ENCODE measurements at places on chromosomes 5 and 9.

DNA sequence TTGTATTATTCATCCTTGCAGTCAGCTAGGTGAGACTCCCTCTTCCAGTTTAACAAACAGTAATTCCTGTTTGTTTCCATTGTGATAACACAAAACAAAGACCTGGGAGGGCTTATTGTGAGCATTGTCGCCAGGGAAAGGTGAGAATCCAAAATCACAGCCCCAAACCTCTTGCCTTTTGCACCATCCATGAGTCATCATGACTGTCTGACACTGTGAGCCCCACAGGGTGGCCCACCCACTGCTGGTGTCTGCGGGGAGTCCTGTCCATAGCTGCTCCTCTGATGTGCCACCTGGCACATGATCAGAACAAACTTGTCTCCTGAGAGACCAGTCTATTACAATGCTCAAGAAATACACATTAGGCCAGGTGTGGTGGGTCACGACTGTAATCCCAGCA lies 33.7 kb upstream of the S1PR3 start:
- no peak for DNase-seq

- no peak for DNase-seq
Observed at GRCh38 chr5:139385061-139386049, 2.3 kb upstream of the SLC23A1 start.

- DNase-seq, result no peak
Observed at GRCh38 chr9:94553029-94553938, 1.6 kb upstream of the PCAT7 start.

DNA sequence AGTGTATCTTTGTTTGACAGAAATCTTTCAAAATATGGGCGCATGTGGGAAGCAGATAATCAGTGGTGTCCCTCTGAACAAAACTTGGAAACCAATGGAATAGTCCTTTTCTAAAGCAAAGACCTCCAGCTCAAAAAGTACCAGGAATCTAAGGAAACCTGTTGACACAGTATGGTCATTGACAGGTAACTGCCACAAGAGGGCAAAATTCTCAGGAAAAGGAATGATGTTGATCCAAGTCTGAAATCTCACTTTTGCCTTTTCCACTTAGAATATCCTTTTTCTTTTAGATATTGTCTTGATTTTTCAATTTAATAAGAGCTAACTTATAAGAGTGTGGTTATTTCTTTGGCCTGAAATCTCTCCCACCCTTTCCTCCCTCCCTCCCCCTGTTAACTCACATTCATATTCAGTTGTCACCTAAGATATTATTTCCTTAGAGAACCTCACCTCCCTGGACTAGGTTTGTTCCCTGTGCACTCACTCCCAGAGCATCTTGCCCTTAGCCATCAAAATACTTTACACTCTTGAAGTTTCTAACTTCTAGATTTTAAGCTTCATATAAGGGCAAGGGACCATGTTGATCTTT lies 59.0 kb upstream of the BARX1 start:
- peak; percentile 45 for DNase-seq

- no peak for DNase-seq
Observed at GRCh38 chr9:106945727-106946660, 83.0 kb downstream of the ZNF462 start.

- DNase-seq, result no peak
Observed at GRCh38 chr9:129309041-129309430, 131.0 kb upstream of the IER5L start.

- DNase-seq, result no peak
Observed at GRCh38 chr9:134944351-134944802, 26.7 kb upstream of the FCN1 start.

DNA sequence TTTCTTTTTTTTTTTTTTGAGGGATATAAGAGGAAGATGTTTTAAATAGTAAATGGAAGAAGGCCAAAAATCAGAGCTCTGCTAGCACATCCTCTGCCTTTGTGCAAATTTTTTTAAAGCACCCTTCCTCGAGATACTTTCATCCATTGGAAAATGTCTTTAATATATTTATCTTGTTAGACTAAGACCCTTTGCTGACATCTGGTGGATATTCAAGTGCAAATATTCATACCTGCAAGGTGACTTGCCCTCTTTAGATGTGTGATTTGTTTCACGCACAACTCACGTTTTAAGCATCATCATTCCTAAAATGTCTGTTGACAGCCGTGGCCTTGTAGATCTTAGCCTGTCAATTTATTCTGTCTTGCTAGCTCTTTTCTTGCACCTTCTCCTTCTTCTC lies 258.5 kb downstream of the AGTPBP1 start:
- DNase-seq, result peak; percentile 21

DNA sequence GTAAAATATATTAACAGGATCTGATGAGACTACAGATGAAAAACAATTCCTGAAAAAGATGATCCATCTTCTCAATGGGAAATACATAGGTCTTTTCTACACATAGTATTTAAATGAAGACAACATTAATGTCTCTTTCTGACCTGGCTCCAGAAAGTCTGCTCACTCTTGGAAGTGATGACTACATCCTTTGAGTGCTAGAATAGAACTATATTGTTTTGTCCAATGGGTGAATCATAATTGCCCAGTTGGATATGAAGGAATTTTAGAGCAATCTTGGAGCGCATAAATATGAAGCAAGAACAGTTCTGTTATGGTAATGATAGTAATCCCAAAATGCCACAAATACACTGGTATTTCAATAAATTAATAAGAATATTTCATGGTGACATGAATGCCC lies 322.1 kb downstream of the DEPDC1B start:
- DNase-seq, result no peak

DNA sequence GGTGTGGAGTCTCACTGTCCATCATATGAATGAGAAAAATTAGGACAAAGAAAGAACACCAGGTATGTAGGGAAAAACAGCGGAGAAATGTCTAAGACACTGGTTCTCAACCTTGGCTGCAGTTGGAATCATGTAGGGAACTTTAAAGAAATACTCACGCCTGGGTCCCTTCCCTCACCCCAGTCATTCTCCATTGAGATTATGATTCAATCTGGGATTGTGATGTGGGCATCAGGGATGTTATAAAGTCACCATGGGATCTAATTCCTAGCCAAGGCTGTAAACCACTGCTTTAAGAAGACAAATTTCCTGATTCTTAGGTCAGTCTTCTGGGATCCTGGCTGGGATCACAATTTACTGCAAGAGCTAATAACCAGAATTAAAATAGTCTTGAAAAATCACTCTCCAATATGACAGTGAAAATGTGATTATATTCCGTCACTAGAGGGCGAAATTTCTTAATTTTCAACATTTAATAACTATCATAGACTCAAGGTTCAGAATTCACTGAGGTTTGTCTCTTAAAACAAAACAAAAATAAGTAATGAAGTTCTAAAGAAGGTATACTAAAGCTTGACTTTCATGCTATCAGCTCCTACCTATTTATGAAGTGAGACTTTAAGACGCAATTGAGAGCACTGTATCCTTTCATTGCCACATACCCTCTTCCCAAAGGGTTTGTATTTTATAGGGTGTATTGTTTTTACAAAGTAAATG lies 60.5 kb downstream of the GLDC start:
- peak; percentile 19 for DNase-seq

GRCh38 chr9:129677456-129677855 lies 12.0 kb downstream of the PRRX2 start:
- DNase-seq, result no peak

GRCh38 chr9:134152022-134152448 lies 12.3 kb downstream of the RNU6ATAC start:
- no peak for DNase-seq
